ENCODE measurements at places on chromosomes 4 and X. TPM values are rescaled to one million over a fixed set of nuclear protein-coding genes. Genes with fewer than 3 reads are reported as not detected.

HTN1 gene
- not detected for total RNA-seq

C4orf51 gene
- not detected for total RNA-seq

MSX1 gene
- total RNA-seq: 7.9 TPM

CYTL1 gene
- total RNA-seq: 29.2 TPM

KIF4A gene
- 11.3 TPM for total RNA-seq

ERAS gene
- total RNA-seq: not detected

PPP1R2C gene
- not detected for total RNA-seq

TMSB15A gene
- 0.82 TPM for total RNA-seq

PPARGC1A gene
- total RNA-seq: 1.0 TPM

All from bladder microvascular endothelial cell (primary cell).